ENCODE measurements at places on chromosomes 1 and 21.

GRCh38 chr1:166511761-166512160 is 327.5 kb upstream of the POGK start:
- no peak for DNase-seq

- no peak for DNase-seq
Observed at GRCh38 chr1:183769956-183770815, 34.7 kb upstream of the RGL1 start.

DNA sequence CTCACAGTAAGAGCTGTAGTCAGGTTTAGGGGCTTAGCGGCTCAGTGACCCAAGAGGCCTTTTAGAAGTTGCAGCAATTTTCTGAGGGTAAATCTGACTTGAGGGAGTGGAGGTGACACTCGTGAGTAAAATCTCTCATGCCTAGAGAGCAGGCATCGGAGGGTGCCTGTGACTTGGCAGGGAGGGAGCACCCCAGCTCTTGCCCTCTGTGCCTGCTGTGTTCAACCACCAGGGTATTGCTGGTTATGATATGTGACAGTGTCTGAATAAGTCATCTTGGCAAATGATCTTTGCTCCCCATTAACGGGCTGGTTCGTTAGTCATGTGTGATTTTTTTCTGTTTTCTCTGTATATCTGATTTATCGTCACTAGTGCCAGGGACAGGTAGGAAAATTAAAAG is 5.9 kb downstream of the MAN1C1 start:
- DNase-seq, result no peak

DNA sequence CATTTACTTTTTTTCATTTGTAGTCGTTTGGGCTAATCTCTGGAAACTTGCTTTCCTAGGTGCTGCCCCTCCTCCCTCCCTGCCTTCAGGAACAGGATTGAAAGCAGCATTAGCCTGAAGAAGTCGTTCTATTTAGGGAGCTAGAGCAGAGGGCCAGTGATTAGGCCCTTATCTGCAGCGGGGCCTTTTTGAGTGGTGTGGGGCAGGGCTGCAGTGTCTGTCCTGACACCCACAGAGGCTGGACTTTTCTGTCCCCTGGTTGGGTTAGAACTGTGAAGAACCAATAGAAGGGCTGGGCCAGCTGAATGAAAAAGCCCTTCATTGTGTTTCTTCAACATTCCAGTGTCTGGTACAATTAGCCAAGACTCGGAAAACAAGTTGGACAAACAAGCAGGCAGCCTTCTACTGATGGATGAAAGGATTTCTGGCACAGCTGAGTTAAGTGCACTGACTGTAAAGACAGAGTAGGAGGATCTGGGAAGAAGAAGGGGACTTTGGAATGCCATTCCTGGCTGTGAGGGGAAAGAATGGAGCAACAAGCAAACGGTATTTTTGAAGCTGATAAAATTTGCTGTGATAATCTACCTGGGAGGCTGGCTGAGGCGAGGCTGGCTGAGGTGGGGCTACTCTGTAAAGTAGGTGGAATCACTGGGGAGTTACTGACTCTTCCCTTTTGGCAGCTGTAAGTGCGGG is 9.7 kb downstream of the MACF1 start:
- DNase-seq, result no peak

GRCh38 chr1:110896090-110896489 is 23.1 kb downstream of the CD53 start:
- peak; percentile 67 for DNase-seq

- no peak for DNase-seq
Observed at GRCh38 chr1:96660503-96660902, 61.1 kb upstream of the PTBP2 start.

- DNase-seq, result no peak
Observed at GRCh38 chr1:119740261-119740660, 28.4 kb downstream of the HMGCS2 start.

DNA sequence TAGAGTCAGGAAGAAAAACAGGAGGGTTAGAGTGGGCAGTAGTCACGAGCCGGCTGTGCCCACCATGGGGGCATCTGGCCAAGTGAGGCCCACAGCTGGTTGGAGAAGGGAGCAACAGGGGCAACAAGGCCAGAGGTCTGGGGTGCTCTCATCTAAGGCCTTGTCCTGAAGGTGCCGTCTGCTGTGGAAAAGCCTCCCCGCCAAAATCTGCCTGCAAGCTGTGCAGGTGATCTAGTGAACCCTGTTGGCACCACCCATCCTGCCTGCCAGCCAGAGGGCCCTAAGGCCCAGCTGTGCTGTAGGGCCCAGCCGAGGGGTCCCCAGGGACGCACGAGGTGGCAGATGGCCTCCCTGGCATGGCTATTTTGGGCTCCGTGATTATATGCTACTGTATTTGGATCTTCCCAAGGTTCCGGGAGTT is 51.3 kb downstream of the LGR6 start:
- no peak for DNase-seq

DNA sequence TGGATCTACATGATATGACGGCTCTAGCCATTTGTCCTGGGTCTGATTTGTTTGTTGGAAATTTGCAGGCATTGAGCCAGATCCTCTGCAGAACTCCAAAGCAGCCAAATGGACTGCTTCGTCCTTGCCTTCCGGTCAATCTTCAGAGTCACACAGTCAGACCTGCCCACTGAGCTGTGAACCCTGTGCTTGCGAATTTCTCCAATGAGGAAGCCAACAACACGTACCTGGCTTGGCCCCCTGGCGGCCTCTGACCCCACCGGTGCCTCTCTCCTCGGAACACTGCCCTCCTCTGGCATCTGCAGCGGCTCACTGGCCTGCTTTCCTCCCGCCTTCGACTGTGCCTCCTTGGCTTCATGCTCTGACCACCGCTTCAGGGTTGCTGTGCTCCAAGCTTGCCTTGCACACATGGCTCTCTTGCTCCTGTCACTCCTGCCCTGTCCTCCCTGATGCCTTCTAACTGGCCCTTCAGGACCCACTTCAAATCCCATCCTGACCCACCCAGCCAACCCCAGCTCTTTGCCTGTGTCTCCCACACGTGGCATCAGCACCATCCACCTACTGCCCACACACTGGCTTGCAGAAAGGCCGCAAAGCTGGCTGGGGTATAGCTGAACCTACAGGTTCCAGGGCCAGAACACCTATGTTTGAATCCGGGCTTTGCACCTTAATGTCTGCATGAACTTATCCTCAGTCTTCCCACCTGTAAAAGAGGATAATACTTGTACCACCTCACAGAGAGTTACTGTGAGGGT is 128.2 kb downstream of the KCNN3 start:
- DNase-seq, result no peak

- no peak for DNase-seq
Observed at GRCh38 chr1:225677350-225678124, 24.6 kb upstream of the ENAH start.

All from Jurkat, Clone E6-1 (cell line).